Chondrocyte (in vitro differentiated cells): ENCODE measurements at places on chromosomes 2 and 18. TPM values are rescaled to one million over a fixed set of nuclear protein-coding genes. Genes with fewer than 3 reads are reported as not detected.
A peak's percentile ranks its signal among the peaks of the same experiment; 100 is the strongest.

Gene POTEI
- total RNA-seq: 0.07 to 1.2 TPM (median 1.0 TPM) in 3 replicates

Gene NEB
- total RNA-seq: 1.0 to 2.2 TPM (median 2.2 TPM) in 3 replicates

Gene ADD2
- total RNA-seq: 0.15 to 0.23 TPM in 2 of 3 replicates, not detected in the other

GRCh38 chr2:101140237-101140636, 10.9 kb downstream of the TBC1D8 start:
- no peak for DNase-seq
- H3K4me3 ChIP-seq: no peak overlapping the region
- peaks cover 31% of the 10 kb centered on the region for H3K4me1 ChIP-seq
- H3K27me3 ChIP-seq: no peaks in the 10 kb centered on the region

Gene FAM228B
- total RNA-seq: 15.8 to 21.5 TPM (median 19.0 TPM) in 3 replicates

GRCh38 chr18:27073404-27073830, 111.7 kb downstream of the CHST9 start:
- no peak overlapping the region for H3K27ac ChIP-seq
- DNase-seq: no peak
- H3K4me1 ChIP-seq: no peaks in the 10 kb centered on the region
- no peak overlapping the region for H3K4me3 ChIP-seq
- H3K36me3 ChIP-seq: no peaks in the 10 kb centered on the region
- no peaks in the 10 kb centered on the region for H3K27me3 ChIP-seq

DNA sequence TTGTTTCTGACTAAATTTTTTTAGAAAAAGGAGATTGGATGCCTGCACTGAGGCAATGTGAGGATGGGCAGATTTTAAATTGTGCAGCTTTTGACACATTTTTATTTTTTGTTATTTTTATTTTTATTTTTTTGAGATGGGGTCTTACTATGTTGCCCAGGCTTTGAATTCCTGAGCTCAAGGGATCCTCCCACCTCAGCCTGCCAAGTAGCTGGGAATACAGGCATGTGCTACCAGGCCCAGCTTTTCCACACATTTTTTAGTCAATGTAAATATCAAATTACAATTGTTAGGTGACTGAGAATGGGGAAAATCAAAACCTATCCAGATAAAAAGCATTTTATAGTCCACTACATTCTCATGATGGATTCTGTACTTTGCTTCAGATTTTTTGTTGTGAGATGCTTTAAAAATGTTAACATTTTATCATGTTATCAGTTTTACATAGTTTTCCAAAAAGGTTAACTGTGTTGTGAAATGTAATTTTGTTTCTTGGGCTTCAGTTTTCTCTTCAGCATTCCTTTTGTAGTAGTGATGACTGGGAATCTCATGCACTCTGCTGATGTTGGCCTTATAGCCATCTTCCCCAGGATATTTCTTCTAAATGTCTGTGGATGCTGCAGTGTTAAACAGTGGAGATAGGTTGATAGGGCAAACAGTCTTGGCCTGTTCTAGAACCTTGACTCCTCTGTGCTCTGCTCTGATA, 41.4 kb downstream of the PKP4 start:
- no peaks in the 10 kb centered on the region for H3K27me3 ChIP-seq
- peak overlapping the region; percentile 70 for H3K27ac ChIP-seq
- no peaks in the 10 kb centered on the region for H3K36me3 ChIP-seq
- DNase-seq: no peak

- no peaks in the 10 kb centered on the region for H3K27me3 ChIP-seq
- peak overlapping the region; percentile 57 for H3K27ac ChIP-seq
- H3K36me3 ChIP-seq: no peaks in the 10 kb centered on the region
Observed at GRCh38 chr18:10562773-10563160, 36.9 kb downstream of the NAPG start.

Gene NYAP2
- total RNA-seq: 0.05 TPM in 1 of 3 replicates, not detected in the others

Gene SULT1C4
- total RNA-seq: 0.60 to 1.4 TPM (median 1.2 TPM) in 3 replicates

GRCh38 chr18:50527636-50528307, 32.1 kb upstream of the MAPK4 start:
- H3K27me3 ChIP-seq: peaks cover 20% of the 10 kb centered on the region
- no peak overlapping the region for H3K4me3 ChIP-seq
- no peak overlapping the region for H3K27ac ChIP-seq

DNA sequence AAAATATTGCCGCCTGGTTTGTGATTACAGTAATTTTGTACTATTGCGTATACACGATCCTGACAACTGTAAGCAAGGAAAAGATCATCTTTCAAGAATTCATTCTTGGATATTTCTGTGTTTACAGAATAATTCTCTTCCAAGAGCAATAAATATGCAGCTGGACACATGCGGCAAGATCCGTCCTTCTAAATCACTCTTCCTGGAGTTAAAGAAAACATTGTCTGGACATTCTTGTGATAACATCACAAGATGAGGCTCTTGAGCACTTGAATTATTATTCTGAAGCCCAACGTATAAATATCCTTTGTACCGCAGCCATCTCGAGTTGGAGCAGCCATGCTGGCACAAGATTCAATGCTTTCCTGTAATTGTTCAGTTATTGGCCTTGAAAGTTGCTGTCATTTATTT, 9.9 kb downstream of the FHL2 start:
- no peak for DNase-seq
- no peak overlapping the region for H3K4me3 ChIP-seq
- peak overlapping the region; percentile 91 for H3K27ac ChIP-seq
- peaks cover 73% of the 10 kb centered on the region for H3K4me1 ChIP-seq
- H3K36me3 ChIP-seq: peaks cover 34% of the 10 kb centered on the region

DNA sequence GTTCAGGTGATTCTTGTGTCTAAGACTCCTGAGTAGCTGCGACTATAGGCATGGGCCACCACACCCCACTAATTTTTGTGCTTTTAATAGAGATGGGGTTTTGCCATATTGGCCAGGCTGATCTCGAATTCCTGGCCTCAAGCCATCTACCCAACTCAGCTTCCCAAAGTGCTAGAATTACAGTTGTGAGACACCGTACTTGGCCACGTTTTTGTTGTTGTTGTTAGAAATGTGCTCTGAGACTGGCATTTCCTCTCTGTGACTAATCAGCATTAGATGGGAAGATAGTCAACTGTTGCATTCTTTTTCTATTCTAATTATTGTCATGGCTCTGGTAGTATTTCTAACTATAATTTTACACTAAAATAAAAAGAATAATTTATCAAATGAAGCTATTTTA, 191.7 kb downstream of the CAMKMT start:
- peaks cover 30% of the 10 kb centered on the region for H3K4me1 ChIP-seq
- H3K36me3 ChIP-seq: no peaks in the 10 kb centered on the region
- H3K27ac ChIP-seq: no peak overlapping the region

GRCh38 chr2:60699617-60700016, 56.5 kb upstream of the PAPOLG start:
- H3K36me3 ChIP-seq: no peaks in the 10 kb centered on the region
- no peak for DNase-seq
- peaks cover 4% of the 10 kb centered on the region for H3K27me3 ChIP-seq
- no peaks in the 10 kb centered on the region for H3K4me1 ChIP-seq
- no peak overlapping the region for H3K4me3 ChIP-seq

GRCh38 chr2:37090019-37090477, 5.7 kb downstream of the GPATCH11 start:
- no peak for DNase-seq
- H3K4me1 ChIP-seq: no peaks in the 10 kb centered on the region
- H3K4me3 ChIP-seq: no peak overlapping the region
- no peaks in the 10 kb centered on the region for H3K27me3 ChIP-seq

- peaks cover 3% of the 10 kb centered on the region for H3K36me3 ChIP-seq
- H3K27me3 ChIP-seq: peaks cover 69% of the 10 kb centered on the region
- no peak for DNase-seq
- peaks cover 9% of the 10 kb centered on the region for H3K4me1 ChIP-seq
- no peak overlapping the region for H3K4me3 ChIP-seq
- H3K27ac ChIP-seq: no peak overlapping the region
Observed at GRCh38 chr2:130963196-130963848, 126.6 kb downstream of the ARHGEF4 start.

Gene REG3A
- total RNA-seq: not detected in 3 replicates

DNA sequence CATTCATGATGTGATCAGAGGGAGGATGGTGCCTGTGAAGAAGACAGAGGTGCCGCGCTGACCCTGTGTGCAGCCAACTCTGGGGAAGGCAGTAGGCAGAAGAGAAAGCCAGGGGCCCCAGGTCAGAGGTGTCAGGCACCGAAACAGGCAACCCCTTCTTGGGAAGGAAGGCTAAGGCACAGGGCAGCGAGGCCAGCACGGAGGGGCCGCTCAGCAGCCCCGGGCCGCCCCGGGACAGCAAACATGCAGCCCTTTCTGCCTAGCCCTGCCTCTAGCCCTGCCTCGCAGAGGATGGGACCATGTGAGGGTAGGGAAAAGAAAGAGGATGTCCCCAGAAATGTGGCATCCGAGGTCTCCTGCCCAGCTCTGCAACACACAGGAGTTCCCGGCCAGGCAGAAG, 7.7 kb upstream of the MAL start:
- H3K27ac ChIP-seq: no peak overlapping the region
- no peaks in the 10 kb centered on the region for H3K4me1 ChIP-seq
- H3K36me3 ChIP-seq: no peaks in the 10 kb centered on the region
- peaks cover 20% of the 10 kb centered on the region for H3K27me3 ChIP-seq
